ENCODE measurements at places on chromosomes 5 and 9.
A peak's percentile ranks its signal among the peaks of the same experiment; 100 is the strongest.

GRCh38 chr5:138647794-138648410 is 72.7 kb upstream of the HSPA9 start:
- DNase-seq = peak; percentile 28

DNA sequence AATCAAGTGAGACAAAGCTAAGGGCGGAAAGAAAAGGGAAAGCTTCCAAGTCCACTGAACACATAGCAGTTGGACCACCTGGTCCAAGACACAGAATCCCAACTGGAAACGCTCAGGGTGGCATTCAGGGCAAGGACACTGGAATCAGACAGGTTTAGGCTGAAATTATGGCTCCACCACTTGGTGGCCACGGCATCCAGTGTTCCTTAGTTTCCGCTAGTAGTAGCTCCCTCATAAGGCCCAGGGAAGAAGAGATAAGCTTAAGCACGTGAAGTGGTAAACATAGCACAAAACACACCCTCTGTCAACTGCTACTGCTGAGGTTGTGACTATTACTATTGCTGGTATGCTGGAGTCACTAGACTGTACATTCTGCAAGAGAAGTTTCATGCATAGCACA is 209.4 kb downstream of the GLIS3 start:
- no peak for DNase-seq

- DNase-seq = no peak
Measured at GRCh38 chr9:89375191-89375760, 57.0 kb downstream of the SECISBP2 start.

DNA sequence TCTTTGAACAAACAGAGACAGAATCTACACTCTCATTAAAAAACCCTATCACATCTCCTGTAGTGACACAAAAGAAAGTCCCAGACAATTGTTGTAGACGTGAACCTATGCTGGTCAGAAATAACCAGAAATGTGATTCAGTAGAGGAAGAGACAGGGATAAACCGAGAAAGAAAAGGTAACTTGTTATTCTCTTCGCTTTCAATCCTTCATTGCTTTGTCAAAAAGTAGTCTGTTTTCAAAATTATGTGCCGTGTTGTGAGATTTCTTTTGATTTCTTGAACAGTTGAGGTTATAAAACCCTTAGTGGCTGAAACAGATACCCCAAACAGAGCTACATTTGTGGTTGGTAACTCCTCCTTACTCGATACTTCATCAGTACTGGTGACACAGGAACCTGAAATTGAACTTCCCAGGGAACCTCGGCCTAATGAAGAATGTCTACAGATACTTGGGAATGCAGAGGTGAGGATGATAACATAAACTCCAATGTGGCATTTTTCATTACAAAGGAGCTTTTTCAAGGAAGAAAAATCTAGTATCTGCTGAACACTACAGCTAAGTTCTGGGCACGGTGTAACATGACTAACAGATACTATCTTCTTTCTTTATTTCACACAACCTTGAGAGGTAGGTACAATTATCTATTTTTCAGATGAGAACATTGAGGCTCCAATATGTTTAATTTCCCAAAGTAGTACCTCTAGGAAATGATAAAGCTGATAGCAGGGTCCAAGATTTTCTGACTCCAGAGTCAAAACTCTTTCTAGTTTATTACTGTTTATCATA is 14.3 kb downstream of the HMGCR start:
- no peak for DNase-seq

DNA sequence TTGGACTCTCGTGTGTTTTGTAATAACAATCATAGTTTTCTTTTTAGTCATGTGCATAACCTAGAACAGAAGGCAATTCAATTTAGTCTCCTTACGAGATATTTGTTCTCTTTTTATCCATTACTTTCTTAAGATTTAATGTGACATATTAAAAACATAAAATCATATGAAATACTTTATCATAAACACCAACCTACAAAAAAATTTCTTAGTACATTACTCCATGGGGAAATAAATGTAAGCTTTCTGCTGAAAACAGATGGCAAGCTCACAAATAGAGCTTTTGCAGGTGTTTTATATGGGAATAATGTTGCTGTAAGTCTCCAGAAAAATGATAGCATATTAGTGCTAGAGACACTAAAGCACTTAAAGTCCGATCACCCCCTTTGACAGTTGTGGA is 1035.2 kb upstream of the ARRDC3 start:
- DNase-seq = no peak

DNA sequence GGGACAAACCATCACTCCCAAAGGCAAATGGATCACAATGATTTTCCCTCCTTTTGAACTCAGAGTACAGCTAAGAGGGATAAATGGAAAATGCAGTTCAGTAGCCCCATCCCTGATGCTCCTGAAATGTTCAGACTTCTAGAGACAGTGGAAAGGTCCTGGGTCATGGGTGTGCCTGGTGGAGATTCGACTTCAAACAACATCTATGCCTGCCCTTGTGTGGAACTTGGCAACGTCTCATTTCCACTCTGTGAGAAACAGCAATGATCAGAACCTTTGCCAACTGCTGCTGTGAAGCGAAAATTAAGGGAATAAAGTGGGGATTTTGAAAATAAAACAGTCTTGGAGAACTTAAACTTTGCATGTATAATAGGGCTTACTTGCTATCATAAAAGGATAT is 778.1 kb downstream of the SEMA5A start:
- no peak for DNase-seq

DNA sequence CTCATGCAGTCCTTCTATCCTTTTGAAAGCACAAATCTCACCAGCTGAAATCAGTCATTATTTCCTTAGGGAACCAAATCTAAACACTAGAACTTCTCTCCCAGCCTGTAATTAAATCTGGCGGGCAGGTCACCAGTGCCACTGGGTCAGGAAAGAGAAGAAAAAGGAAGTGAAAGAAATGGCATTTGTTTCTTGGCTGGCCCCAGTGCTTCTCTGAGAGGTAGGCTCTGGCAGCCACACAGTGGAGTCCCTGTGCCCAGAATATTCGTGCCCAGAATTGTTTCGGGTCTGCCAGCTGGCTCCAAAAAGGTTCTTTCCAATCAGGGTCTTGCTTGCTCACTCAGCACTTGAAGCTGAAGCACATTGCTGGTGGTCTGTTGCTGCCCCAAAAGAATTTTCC is 133.9 kb upstream of the MTAP start:
- DNase-seq = no peak

DNA sequence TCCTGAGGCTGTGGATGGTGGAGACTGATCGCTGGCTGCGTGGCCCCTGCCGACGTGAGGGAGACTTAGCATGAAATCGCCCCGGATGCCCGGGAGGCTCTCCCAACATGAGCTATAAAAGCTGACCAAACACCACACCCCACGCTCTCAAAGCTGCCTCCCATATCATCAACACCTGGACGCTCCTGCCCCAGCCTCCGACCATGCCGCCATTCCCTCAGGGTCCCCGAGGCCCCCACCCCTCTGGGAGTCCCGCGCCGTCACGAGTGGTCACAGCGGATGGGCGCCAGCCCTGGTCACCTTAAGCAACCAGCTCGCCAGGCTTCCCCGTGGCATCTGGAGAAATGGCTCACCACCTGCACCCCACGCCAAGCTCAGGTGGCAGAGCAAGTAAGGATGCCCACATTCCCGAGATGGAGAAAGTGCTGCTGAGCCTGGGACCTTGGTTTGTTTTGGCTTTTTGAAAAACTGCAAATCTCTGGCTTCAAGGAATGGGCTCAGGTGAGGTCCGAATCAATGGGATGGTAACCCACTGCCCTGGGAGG is 196.0 kb downstream of the MED10 start:
- DNase-seq = no peak

- no peak for DNase-seq
Measured at GRCh38 chr5:12330993-12331588, 426.8 kb upstream of the CTNND2 start.

DNA sequence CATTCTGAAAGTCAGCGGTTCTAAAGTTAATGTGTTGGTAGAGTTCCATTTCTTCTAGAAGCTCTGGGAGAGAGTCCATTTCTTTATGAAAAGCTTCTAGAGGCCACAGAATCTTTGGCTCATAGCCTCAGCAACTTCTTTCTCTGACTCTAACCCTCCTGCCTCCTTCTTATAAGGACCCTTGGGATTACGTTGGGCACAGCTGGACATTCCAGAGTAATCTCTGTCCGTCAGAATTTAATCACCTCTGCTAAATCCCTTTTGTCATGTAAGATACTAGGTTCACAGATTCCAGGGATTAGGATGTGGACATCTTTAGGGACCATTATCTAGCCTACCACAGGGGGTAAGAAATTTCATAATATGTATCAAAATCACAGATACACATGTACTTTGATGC is 22.6 kb upstream of the ANKDD1B start:
- DNase-seq = peak; percentile 71

GRCh38 chr5:145800181-145800580 is 35.0 kb downstream of the PRELID2 start:
- no peak for DNase-seq

GRCh38 chr9:91604451-91605179 is 181.0 kb upstream of the NFIL3 start:
- no peak for DNase-seq

DNA sequence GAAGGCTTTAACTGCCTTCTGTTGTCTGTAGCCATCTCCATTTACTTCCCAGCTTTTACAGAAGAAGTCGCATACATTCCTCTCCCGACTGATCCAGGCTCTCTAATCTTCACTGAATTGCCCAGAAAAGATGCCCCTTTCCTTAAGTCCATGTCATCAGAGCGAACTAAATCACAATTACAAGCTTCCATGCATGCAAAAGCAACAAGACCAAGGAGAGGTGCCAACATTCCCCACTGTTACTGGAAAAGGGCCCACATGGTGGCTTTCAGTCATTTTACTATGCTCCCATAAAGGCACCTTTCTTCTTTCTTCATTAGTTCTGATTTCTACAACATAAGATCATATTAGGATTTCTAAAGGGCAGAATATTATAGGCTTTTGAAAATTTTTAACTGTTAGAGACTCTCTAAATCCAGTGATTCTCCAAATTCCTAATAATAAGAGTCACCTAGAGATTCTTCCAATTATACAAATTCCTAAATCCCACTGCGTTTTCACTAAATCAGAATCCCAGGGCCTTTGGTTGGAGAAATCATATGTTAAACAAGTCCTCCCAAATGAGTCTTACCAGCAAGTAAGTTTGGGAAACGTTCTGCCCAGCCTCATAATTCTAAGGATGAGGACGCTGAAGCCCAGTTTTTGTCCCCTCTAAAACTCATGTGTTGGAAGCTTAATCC is 17.0 kb upstream of the ZFR start:
- no peak for DNase-seq

DNA sequence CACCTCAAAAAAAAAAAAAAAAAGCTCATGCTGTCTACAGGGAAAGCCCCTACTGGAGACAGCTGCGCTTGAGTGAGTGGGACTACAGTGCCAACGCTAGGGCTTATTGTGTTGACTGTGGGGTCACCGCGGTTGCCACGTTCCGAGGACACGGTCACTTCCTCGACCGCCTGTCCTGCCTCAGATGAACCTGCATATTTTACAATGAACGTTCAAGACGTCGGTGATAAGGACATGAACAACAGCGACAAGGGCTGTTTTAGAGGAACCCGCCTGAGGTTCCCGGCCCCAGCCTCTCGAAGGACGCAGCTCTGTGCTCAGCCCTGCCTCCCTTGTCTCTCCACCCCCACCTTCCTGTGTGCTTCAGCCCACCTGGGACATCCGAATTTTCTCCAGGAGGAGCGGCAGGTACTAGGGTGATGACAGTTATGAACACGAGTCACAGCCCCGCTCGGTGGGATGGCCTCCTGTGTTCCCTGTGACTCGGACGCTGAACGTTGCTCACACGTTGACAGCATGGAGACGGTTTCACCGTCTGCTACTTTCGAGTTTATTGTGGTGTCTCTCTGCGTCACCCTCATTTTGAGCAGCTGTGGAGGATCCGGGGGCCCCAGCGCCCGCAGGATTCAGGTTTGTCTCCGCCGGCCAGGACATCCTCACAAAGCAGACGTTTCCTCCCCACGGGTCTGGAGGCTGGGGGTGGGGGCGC is 11.3 kb upstream of the DIPK1B start:
- no peak for DNase-seq

DNA sequence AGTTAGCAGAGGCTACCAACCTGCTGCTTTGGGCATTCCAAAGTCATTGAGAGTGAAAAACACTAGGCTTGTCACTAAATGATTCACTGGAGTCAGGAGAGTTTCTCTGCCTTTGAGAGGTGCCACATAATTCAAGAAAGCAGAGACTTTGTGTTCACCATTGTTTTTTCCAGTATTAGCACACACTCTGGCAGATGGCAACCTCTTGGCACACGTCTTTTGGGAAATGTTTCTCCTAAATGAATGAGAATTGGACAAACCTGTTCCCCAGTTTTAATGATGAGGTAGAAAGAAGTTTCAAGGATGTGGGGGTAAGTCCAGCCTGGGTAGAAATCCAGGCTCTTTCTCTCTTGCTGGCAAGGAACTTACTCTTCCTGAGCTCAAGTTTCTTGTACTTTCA is 259.1 kb downstream of the GABRB2 start:
- no peak for DNase-seq

DNA sequence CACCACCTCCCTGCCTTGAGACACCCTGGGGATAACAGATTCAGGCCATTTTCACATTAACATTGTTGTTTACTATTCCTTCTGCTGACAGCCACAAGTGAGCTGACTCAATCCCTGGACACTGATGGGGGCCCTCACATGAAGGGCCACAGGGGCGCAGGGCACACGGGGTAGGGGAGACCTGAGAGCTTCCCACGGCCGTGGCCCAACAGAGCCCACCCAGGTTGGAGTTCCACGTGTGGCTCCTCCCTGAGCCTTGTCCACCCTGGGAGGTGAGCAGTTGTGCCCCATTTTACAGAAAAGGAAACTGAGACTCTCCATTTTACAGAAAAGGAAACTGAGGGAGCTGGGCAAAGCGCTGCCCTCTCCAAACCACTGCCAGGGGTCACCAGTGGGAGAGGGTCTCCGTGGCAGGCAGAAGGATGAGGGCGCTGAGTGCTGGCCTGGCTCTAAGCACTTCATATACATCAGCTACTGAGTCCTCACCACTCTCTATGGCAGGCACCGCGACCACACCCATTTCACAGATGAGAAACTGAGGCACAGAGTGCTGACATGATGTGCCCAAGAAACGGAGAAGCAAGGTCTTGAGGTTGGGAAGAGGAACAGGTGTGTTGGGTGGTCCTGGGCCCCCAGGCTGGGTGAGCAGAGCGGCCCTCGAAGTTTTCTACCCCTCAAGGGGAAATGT is 2.3 kb downstream of the NINJ1 start:
- no peak for DNase-seq

DNA sequence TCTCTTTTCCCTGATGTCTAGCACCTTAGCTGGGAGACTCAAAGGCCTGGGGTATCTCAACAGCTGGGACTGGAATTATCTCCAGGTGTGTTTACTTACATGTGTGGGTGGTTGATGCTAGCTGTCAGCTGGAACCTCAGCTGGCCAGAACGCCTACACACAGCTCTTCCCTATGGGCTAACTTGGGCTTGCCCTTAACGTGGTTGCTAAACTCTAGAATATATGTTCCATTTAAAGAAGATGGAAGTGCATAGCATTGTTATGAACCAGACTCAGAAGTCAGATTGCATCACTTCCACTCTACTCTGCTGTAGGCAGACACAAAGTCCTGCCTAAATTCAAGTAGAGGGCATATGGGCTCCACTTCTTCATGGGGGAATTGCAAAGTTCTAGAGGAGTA is 29.3 kb downstream of the SGCD start:
- DNase-seq = no peak

- DNase-seq = no peak
Measured at GRCh38 chr9:136211006-136211405, 6.1 kb upstream of the LHX3 start.
